ENCODE measurements at places on chromosomes 7 and 10.

DNA sequence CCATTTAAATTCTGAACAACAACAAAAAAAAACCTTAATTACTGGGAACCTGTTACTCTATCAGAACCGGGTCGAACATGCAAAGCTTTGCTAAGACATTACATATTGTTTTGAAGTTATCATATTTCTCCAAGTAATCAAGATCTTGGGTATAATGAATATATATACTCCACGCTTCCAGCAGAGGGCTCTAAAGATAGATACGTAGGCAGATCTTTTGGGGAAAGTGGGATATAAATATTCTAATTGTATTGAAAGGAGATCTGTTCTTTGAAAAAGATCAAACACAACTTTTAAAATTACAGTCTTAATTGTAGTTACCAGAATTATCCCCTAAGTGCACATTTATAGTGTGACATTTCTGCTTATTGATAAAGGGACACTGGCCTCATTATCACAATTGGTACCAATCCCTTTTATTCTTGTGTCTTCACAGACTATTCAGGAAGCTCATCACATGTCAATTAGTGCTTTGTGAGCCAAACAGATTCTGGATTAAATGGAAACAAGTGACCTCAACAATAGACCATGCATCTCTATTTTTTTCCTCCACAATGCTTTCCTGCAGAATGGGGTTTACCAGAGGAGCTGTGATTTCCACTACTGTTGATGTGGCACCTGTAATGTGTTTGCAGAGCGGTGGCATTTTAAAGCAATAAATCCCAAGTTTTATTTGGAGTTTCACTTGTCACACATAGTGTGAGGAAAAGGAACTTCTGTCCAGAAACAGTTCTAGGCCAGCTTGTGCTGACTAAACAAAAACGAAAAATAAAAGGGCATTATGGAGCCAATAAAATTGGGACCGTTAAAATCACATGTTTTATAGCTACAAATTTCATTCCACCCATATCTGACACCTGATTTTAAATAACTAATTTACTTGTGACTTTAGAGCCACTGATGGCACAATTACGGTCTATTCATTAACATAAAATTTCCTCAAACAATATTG, 122.4 kb downstream of the CTTNBP2 start:
- DNase-seq: no peak

DNA sequence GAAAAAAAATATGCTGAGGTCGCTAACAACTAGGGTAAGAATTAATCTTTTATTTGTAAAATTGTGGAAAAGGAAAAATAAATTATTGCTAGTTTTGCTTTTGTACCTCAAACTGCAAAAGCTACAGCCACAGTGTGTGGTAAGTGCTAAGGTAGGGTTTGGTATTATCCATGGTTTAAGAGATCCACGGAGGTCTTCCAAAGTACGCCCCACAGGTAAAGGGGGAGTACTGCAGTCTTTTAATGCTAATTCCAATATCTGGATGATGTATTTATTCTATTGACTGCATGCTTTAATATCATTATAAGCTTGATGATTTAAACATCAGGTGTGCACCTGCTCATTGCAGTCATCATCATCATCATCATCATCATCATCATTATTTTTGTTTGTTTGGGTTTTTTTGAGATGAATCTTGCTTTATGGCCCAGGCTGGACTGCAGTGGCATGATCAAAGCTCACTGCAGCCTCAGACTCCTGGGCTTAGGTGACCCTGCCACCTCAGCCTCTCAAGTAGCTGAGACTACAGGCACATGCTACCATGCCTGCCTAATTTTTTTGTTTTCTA, 38.4 kb upstream of the BMS1 start:
- no peak for DNase-seq

- DNase-seq: no peak
Observed at GRCh38 chr10:14382531-14382930, 51.8 kb upstream of the FRMD4A start.

- no peak for DNase-seq
Observed at GRCh38 chr7:139683137-139683921, 94.5 kb downstream of the HIPK2 start.

GRCh38 chr7:139776486-139777132, 1.2 kb downstream of the HIPK2 start:
- DNase-seq: peak; percentile 63

DNA sequence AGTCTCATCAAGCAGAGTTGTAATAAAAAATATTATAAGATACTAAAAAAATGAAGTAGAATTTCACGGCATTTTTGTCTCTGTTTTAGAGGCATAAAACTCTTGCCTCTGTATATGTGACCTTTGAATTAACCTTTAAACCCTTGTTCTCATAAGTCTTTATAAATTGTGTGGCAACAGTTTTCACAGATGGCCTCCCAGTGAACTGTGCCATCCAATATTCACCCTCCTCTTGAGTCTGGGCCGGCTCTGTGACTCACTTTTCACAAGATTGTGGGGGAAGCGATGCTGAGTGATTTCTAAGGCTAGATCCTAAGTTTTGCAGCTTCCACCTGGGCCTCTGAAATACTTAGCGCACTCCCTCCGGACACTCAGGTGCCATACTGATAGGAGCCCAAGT, 4.6 kb upstream of the USP6NL start:
- no peak for DNase-seq

DNA sequence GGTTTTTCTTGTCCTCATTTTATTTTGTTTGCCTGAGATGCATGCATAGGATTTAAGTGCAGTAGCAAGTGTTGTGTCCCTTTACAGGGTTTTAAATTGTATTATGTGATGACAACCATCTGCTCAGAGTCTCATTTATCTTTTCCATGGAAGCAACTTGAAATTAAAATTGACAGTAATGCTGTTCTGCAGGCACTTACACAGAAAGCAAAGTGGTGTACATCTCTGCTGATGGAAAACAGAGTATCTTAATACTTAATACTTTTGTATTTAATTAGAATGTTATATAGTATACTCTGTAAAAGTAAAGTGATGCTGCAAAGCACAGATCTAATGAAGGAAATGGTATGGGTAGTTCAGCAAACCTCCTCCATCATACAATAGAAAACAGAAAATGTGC, 482.9 kb downstream of the POM121L12 start:
- DNase-seq: no peak

- DNase-seq: no peak
Observed at GRCh38 chr7:132575982-132576720, at the start of gene PLXNA4. Gene PLXNA4 (minus strand): TSS chr7:132576470. CDS start chr7:132508693, 67,777 bp downstream.

DNA sequence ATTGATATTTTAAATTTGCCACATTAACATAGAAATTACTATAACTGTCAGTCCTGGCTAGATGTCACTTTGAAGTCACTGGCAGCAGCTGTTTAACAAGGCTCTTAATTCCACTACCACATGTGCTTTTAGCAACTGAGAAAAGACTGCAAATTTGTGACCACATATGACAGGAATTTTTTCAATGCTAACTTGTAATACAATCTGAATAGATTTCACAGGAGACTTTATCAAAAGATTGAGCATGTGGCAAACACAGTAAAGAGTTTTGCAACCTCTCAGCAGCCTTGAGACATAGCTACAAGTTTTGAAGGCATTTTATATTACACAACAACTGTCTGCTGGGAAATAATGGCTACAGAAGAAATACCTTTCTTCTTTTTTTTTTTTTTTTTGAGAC, 73.0 kb downstream of the MICU1 start:
- DNase-seq: no peak

- no peak for DNase-seq
Observed at GRCh38 chr10:122258136-122259074, 12.7 kb upstream of the BTBD16 start.

DNA sequence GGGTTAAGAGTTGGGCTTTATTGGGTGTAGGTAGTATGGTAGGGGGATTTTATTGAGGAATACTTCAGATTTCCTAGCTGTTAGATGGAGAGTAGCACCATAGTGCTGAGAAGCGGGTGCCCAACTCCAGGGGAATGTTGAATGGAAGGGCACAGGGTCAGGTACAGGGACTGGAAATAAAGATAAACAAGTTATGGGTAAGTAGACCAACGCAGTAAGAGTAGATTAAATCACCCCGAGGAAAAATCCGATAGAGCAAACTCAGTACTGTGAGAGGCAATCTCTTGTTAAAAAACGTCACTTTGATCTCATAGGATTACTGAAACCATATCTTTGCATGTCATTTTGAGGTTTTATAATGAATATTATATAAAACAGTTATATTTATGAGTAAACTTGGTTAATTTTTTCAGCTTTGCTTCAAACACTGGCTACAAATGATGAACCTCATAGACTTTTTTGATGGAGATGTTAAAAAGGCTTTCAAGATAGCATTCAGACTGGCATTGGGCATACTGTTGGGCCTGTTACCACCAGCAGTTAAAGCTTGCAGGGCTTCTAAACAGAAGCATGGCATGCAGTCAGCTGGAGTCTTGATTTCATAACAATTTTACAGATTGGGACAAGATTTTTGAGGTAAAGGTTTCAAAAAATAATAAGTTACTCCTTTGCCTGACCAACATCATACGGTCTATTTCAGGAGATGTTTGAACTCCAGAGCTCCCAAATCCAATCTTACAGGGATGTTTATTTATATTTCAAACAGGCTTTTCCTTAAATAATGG, 7.1 kb downstream of the AHR start:
- DNase-seq: no peak

GRCh38 chr7:15174485-15174884, 271.9 kb upstream of the DGKB start:
- DNase-seq: no peak

GRCh38 chr10:3900391-3900790, 115.4 kb upstream of the KLF6 start:
- DNase-seq: no peak

- DNase-seq: no peak
Observed at GRCh38 chr7:158047391-158048059, 540.1 kb downstream of the PTPRN2 start.

DNA sequence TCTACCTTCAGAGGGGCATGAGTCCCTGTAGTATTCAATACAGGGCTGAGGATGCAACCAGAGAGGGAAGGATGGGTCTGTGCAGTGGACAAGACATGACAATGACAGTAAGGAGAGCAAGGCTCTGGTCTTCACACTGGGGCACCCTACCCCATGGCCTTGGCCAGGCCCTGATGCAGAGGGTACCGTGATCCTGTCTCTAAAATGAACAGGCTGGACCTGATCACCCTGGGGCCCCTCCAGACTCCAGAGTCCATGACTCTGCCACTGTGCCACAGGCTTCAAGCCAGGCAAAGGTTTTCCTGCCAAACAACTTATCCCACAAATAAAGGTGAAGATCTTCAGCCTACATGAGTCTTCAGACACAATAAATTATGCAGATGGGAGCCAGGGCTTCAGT, 4.9 kb downstream of the MAT1A start:
- no peak for DNase-seq

GRCh38 chr10:103021900-103022293, 103.8 kb downstream of the CNNM2 start:
- no peak for DNase-seq

GRCh38 chr10:100510533-100511308, 8.9 kb downstream of the SEC31B start:
- peak; percentile 35 for DNase-seq

DNA sequence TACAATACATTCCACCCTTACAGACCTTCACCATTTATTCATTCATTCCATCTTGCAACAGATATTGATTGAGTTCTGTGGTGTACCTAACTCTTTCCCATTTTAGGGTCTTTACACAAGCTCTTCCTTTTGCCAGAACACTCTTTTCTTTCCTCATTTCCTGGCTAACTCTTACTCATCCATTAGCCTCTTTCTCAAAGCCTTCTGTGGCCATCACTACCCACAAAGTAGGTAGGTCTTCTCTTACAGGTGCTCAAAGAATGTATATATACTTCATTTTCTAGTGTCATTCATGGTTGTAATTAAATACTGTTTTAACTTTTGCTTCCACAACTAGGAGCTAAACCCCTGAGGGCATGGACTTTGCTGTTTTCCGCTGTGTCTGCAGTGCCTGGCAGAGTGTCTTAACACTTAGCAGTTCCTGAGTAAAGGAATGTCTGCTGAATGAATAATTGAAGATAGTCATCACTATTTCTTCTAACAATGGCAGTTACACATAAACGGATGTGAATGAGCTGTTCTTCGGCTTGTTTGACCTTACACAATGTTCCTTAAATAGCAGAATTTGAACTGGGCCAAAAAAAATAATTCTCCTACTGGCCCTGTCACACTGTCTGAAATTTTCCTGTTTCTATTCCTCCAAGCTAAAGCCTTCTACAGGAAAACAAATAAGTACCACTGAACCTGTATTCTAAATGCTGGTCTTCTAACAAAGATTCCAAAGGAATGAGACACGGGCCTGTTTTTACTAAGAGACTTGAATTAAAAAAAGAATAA, 15.1 kb downstream of the BCAP29 start:
- no peak for DNase-seq

GRCh38 chr7:45912972-45913371, 8.1 kb downstream of the IGFBP3 start:
- no peak for DNase-seq

DNA sequence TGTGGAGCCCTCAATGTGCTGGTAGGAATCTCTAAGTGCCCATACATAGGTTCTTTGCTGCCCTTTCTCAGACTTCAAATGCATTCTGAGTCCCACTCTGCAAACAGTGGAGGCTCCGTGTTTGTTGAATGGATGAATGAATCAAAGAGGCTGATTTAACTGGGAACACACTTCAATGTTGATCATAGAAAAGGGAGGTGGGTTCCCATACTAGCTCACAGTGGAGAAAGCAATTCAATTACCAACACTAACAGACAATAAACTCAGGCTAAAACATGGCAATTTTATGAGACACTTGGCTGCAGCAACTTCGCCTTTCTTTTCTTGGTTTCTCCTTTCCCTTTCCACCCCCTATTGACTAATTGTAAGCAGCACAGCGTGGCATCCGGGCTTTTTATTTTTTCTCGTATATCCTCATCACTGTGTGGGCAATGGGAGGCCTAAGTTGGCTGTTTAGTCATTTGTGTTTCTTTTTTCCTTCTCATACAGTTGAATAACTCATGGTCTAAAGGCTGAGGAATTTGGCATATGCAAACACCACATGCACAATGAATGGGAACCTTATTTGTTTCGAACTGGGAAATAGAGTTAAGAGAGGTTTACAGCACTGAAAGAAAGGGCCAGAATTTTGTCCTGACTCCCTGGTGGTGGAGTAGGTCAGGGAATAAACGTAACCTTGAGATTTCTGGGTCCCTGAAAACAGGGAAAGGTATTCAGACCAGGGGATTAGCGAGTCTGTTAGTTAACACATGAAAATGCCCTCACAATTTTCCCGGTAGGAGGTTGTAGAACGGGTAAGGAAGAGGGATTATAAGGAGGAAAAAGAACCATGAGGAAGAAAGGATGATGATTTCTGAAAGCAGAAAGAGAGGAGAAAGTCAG, 858.5 kb downstream of the KCNMA1 start:
- DNase-seq: no peak

GRCh38 chr10:119769886-119770285, 44.0 kb downstream of the INPP5F start:
- no peak for DNase-seq

- DNase-seq: no peak
Observed at GRCh38 chr10:15146366-15146765, 22.1 kb downstream of the NMT2 start.

DNA sequence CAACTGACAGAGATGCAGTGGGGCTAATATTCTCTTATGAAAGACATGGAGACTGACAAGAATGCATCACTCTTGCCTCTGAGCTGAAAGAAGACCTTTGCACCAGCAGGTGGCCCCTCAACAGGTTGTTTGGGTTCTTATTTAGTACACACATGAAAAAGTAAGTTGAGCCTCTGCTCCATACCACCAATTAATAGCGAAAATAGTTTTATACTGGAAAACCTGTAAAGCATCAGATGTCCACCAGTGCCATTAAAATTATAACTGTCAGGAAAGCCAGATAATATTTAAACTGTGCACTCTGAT, 26.3 kb upstream of the FAM13C start:
- DNase-seq: no peak
